Stomach (tissue), 19 donors: ENCODE measurements at places on chromosomes 7 and 10.

DNA sequence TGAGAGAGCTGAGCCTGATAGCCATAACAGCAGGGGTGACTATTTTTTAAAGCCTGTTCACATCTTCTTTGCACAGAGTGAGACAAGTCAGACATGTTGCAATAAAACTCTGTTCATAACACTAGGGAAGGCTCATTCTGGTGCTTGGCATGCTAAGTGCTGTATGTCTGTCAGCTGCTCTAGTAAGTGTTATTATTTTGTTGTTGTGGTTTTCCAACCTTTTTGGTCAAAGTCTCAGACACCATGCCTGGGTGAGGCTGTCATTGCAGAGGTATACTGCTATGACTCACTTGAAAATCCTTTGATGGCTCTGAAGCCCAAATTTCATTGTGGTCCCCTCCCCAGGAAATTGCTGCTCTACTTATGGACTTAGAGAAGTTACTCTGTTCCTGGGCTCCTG is 129.7 kb downstream of the ADRA2A start:
- H3K4me3 ChIP-seq = no peak overlapping the region
- no peak overlapping the region for H3K27ac ChIP-seq
- no peaks in the 10 kb centered on the region for H3K36me3 ChIP-seq
- no peaks in the 10 kb centered on the region for H3K4me1 ChIP-seq
- H3K27me3 ChIP-seq = no peaks in the 10 kb centered on the region

- peak overlapping the region; percentile 77 for H3K27ac ChIP-seq
- H3K36me3 ChIP-seq = no peaks in the 10 kb centered on the region
- no peak for DNase-seq
These were observed 16.0 kb downstream of the PALD1 start for GRCh38 chr10:70494536-70494935.

- H3K27ac ChIP-seq = no peak overlapping the region
- H3K4me1 ChIP-seq = peaks cover 23% of the 10 kb centered on the region
- no peaks in the 10 kb centered on the region for H3K36me3 ChIP-seq
- DNase-seq = no peak
- H3K27me3 ChIP-seq = no peaks in the 10 kb centered on the region
These were observed 67.8 kb downstream of the DOCK4 start for GRCh38 chr7:112138325-112138852.

DNA sequence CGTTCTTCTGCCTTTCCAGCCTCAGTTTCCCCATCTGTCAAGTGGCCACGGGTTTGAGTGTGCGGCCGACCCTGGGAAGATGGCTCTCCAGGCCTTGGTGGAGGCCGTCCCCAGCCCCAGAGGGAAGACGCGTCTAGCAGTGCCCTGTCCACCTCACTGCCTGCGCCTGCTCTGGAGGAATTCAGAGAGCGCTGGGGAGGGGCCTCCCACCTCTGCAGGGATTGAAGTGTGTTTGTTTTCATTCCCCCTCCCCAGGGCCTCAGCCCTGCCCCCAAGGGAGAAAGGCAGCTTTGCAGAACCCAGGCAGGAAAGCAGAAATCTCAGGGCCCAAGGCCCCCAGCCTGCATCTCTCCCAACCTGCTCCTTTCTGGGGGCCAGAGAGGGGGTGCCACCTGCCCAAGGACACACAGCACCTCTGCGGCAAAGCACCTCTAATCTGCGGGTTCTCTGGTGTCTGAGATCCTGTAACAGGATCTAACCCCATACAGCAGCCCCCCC is 91.0 kb downstream of the MICALL2 start:
- no peak overlapping the region for H3K27ac ChIP-seq
- peaks cover 63% of the 10 kb centered on the region for H3K27me3 ChIP-seq
- peaks cover 11% of the 10 kb centered on the region for H3K4me1 ChIP-seq
- no peaks in the 10 kb centered on the region for H3K36me3 ChIP-seq
- no peak overlapping the region for H3K4me3 ChIP-seq
- no peak for DNase-seq

GRCh38 chr7:41222746-41223145 is 480.1 kb downstream of the INHBA start:
- H3K36me3 ChIP-seq = no peaks in the 10 kb centered on the region
- no peak overlapping the region for H3K4me3 ChIP-seq
- no peak for DNase-seq
- no peaks in the 10 kb centered on the region for H3K4me1 ChIP-seq
- no peak overlapping the region for H3K27ac ChIP-seq

- DNase-seq = no peak
- no peak overlapping the region for H3K4me3 ChIP-seq
- H3K27ac ChIP-seq = no peak overlapping the region
- no peaks in the 10 kb centered on the region for H3K36me3 ChIP-seq
- no peaks in the 10 kb centered on the region for H3K27me3 ChIP-seq
- H3K4me1 ChIP-seq = peaks cover 8% of the 10 kb centered on the region
These were observed 115.3 kb downstream of the ST7 start for GRCh38 chr7:117068511-117069145.
